ENCODE measurements at places on chromosomes 16 and 17. TPM values are rescaled to one million over a fixed set of nuclear protein-coding genes. Genes with fewer than 3 reads are reported as not detected.
A peak's percentile ranks its signal among the peaks of the same experiment; 100 is the strongest.

CCL14 gene
- total RNA-seq, result not detected

KRTAP4-16 gene
- total RNA-seq, result not detected

GRCh38 chr16:22699356-22699755 lies 114.6 kb upstream of the HS3ST2 start:
- DNase-seq, result no peak
- H3K27ac ChIP-seq, result no peak overlapping the region
- H3K4me1 ChIP-seq, result no peaks in the 10 kb centered on the region
- H3K4me3 ChIP-seq, result no peak overlapping the region
- peaks cover 15% of the 10 kb centered on the region for H3K27me3 ChIP-seq

DNA sequence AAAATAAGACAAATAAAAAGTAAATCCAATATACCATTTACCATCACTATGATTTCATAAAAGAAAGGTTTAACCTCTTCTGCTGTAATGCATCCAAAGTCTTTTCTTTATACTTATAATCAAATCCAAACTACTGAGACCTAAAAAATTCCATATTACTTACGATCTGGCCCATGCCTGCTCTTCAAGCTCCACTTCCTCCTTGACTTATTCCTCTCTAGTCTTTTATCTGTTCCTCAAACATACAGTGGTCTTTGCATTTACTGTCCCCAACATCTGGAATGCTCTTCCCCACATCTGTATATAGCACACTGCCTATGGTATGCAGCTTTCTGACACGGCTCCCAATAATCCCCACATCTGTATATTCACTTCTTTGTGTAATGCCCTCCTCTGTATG lies 33.8 kb downstream of the PCTP start:
- no peak overlapping the region for H3K27ac ChIP-seq
- H3K27me3 ChIP-seq, result peaks cover 3% of the 10 kb centered on the region
- no peak overlapping the region for H3K4me3 ChIP-seq
- no peak for DNase-seq

- peak overlapping the region; percentile 97 for H3K27ac ChIP-seq
- H3K36me3 ChIP-seq, result peaks cover 67% of the 10 kb centered on the region
- DNase-seq, result no peak
- peak overlapping the region; percentile 96 for H3K4me3 ChIP-seq
These were observed 27.5 kb downstream of the TRPV2 start for GRCh38 chr17:16442594-16443510.

- H3K4me3 ChIP-seq, result no peak overlapping the region
- no peak overlapping the region for H3K27ac ChIP-seq
- no peaks in the 10 kb centered on the region for H3K36me3 ChIP-seq
- no peak for DNase-seq
These were observed 52.6 kb downstream of the MYH3 start for GRCh38 chr17:10604521-10604920.

- H3K27me3 ChIP-seq, result no peaks in the 10 kb centered on the region
- no peaks in the 10 kb centered on the region for H3K36me3 ChIP-seq
- no peak for DNase-seq
- no peak overlapping the region for H3K4me3 ChIP-seq
These were observed 17.8 kb downstream of the ACTG1 start for GRCh38 chr17:81494626-81495377.
